Adrenal gland (tissue), 19 donors: ENCODE measurements at places on chromosomes 4 and X.
A peak's percentile ranks its signal among the peaks of the same experiment; 100 is the strongest.

GRCh38 chr4:118389721-118390120 lies 36.9 kb upstream of the PRSS12 start:
- no peak for DNase-seq

- no peak for DNase-seq
These were observed 105.8 kb downstream of the ELOVL6 start for GRCh38 chr4:110092646-110093045.

- DNase-seq = no peak
These were observed 33.7 kb upstream of the MND1 start for GRCh38 chr4:153310793-153311192.

- DNase-seq = no peak
These were observed 182.5 kb downstream of the RASL11B start for GRCh38 chr4:53044651-53044960.

DNA sequence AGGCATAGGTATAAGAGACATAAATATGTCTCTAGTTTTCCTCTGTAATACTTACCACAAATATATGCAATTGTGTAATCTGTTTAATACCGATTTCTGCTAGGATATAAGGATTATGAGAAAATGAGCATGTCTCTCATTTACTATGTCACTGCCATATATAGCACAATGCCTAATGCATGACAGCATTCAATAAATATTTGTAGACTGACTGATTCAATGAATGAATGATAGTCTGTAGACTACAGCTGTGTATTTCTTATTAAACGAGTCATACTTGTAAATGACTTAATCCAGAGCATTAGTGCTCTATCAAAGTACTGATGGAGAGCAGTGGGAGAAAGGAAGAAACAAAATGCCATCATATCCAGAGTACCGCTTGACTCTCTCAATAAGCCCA lies 175.6 kb downstream of the PPP3CA start:
- no peak for DNase-seq

GRCh38 chrX:134600714-134601113 lies 57.6 kb downstream of the PLAC1 start:
- DNase-seq = no peak

DNA sequence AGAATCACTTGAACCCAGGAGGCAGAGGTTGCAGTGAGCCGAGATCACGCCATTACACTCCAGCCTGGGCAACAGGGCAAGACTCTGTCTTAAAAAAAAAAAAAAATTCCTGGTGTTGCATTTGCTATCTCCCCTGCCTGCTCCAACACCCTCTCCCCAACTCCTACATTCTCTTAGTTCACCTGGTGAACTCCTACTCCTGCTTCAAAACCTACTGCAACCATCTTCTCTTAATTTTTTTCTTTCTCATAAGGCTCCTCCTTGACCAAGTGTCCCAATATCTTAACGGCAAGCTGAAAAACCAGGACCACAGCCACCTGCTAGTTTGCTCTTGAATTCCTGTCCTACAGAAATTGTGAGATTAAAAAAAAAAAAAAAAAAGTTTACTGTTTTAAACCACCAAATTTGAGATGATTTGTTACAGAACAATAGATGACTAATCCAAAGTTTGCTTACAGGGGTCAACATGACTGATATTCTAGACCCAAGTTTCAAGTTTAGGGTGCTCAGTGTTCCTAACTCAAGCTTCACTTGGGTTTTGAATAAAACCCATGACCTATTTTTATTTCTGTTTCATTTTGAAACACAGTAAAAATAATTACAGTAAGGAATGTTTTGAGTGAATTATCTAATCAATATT lies 13.1 kb upstream of the ANXA5 start:
- no peak for DNase-seq

- DNase-seq = no peak
These were observed 8.3 kb upstream of the TLR8 start for GRCh38 chrX:12898073-12898472.

GRCh38 chrX:68896581-68896980 lies 67.8 kb downstream of the EFNB1 start:
- no peak for DNase-seq

- no peak for DNase-seq
These were observed 802.0 kb downstream of the RAPGEF2 start for GRCh38 chr4:159904906-159905305.

DNA sequence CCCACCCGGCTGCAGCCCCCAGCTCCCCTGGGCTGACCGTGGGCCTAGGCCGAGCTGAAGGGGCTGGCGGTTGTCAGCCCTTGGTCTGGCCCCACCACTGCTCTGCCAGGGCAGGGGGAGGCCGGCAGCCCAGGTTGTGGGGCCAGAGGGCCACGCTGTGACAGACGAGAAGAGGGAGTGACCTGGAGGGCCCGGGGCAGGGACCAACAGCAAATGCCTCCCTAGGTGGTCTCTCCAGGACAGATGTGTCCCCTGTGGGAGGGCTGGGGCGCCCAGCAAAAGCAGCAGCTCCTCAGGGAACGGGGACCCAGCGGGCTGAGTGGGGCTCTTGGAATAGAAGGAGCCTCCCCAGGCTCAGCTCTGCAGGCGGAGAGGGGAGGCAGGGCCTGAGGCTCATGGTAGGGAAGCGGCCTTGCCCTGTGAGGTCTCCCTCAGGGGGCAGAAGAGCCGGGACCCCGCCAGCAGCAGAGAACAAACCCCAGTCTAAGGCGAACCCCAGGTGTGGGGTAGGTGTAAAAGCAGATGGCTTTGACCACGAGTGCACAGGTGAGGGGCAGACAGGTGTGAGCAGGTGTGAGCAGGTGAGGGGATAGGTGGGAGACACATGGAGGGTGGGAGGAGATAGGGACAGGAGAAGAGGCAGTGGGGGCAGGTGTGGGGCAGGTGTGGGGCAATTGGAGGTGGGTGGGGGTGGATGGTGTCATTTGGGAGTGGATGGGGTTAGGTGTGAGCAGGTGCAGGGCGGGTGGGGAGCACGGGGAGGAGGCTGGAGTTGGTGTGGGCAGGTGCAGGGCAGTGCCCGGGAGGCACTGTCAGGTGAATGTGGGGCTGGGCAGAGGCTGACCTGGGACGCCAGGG lies 34.1 kb upstream of the SPON2 start:
- peak; percentile 19 for DNase-seq

DNA sequence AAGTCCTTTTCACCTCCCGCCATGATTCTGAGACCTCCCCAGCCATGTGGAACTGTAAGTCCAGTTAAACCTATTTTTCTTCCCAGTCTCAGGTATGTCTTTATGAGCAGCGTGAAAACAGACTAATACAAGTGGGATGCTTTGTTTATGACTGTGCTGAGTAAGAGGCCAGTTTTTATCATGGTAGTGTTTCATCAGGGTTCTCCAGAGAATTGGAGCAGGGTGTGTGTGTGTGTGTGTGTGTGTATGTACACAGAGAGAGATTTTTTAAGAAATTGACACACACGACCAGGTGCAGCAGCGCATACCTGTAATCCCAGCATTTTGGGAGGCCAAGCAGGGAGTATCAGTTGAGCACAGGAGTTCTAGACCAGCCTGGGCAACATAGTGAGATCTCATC lies 34.6 kb upstream of the SLC2A9 start:
- DNase-seq = no peak

DNA sequence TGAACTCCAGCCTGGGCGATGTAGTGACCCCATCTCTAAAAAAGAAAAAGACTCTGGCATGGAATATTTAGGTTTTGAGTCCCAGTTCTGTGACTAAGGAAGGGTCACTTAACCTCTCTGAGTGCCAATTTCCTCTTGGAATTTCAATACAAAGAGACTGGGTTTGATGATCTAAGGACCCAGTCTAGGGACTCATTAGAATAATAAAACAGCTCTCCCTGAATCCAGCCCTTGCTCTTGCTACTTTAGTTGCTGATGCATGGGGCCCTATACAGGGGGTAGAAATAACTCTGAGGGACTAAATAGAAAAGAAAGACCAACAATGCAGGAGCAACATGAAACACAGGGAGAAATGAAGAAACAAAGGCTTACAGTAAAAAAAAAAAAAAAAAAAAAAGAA lies 12.6 kb downstream of the C4orf54 start:
- no peak for DNase-seq

- no peak for DNase-seq
These were observed 150.8 kb downstream of the AFAP1 start for GRCh38 chr4:7788694-7789425.

DNA sequence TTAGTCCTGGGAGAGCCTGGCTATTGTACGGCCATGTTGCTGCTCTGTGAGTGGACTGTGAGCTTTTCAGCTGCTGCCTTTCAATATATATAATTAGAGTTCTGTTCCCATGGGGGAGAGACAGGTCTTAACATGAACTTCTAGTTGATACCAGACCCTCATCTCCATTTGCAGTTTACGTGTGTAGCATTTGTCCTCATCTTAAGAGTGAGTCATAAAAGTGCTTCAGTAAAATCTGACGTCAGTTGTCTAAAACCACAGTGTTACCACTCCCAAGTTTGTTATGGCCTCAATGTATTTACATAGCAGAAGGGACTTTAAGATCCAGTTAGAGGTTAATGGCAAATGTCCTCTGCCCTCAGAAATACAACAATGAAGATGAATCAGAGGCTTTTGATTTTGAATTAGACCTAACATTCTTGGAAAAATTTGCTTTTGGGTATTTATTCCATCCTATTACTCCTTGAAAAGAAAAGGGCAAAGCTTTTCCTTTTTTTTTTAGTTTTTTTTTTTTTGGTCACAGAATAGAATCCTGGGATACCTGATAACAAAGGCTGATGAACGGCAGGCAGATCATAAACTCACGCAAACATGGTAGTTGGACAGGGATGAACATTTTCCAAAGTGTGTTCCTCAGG lies 38.6 kb downstream of the PHOX2B start:
- no peak for DNase-seq

GRCh38 chr4:151315212-151315886 lies 10.1 kb downstream of the SH3D19 start:
- DNase-seq = no peak

DNA sequence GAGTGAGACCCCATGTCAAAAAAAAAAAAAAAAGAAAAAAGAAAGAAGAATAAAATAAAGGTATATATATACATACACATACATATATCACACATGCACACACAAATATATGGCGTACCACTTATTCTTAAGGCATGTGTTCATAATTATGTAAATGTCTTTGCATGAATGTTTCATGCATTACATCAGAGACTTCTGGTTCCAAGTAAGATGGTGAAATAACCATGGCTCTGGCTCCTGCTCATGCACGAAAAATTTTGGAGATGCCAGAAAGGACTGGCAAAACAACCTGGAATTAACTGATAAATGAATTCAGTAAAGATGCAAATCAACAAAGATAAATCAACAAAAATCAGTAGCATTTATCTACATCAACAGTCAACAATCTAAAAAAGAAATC lies 19.7 kb upstream of the FHIP1A start:
- no peak for DNase-seq

GRCh38 chr4:111113591-111113990 lies 490.7 kb upstream of the PITX2 start:
- DNase-seq = no peak

DNA sequence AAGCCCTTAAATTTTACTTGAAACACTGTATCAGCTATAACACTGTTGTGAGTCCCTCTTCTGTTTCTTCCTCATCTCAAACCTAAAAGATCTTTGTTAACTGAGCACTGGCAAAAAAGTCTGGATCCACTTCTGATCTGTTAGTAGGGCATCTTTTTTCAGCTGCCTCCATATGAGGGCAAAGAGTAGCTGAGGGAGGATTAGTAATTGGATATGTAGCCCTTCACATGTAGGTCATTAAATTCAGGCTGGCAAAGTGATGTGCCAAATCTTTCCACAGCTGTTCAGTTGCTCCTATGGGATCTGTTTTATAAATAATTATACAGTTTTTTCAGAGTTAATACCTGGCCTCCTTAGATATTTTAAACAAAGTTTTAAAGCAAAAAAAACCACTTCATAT lies 1.1 kb upstream of the TRMT10A start:
- no peak for DNase-seq

GRCh38 chr4:180557950-180558349 lies 1685.3 kb upstream of the TENM3 start:
- no peak for DNase-seq

- DNase-seq = no peak
These were observed 35.2 kb downstream of the PWWP3B start for GRCh38 chrX:106203315-106203714.

- peak; percentile 83 for DNase-seq
These were observed 2.9 kb downstream of the ARHGAP4 start for GRCh38 chrX:153922932-153923857.

GRCh38 chr4:61299316-61299715 lies 99.2 kb downstream of the ADGRL3 start:
- no peak for DNase-seq

DNA sequence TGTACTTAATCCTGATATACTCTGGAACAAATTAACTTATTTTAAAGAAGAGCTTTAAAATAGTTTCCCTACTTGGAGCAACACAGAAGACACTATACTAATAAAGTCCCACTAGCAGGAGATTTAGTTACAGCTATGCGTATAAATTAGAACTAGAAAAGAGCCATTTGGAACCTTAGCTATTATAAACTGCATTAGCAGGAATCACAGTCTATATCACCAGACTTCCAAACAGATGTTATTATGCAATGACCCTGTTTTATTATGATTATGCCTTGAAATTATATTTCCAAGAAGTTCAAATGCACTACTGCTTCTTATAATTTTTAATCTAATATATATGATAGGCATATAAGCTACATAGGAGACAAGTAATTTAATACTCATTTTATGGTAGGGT lies 95.5 kb upstream of the WDR44 start:
- no peak for DNase-seq

- DNase-seq = no peak
These were observed 205.4 kb downstream of the DCLK2 start for GRCh38 chr4:150283689-150284088.

DNA sequence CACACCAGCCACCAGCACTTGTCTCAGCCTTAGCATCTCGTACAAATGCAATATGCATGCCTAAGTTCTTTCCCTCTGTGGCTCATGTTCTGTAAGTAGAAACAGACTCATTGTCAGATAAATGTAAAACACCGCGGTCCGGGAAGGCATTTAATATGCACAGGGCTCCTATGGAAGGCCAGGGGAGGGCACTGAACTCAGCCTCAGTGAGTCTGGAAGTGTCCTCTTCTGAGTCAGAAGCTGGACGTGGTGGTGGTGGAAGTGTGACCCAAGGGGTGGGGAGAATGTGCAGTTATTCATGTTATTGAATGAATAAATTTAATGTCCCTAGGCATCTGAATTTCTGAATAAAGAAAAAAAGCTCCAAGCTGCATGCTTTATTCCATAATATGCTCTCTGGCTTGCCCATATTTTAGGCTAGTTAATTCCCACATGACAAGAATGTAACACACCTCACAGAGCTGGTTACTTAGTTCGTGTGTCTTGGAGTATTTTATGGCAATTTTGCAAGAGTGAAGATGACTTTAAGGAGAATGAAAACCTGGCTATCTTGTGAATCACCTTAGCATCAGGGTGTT lies 193.1 kb upstream of the GATB start:
- no peak for DNase-seq

- DNase-seq = no peak
These were observed 56.7 kb downstream of the HTRA3 start for GRCh38 chr4:8326206-8326605.

GRCh38 chr4:141158219-141158618 lies 24.9 kb upstream of the RNF150 start:
- DNase-seq = no peak
